ENCODE measurements at places on chromosomes 11 and 22. TPM values are rescaled to one million over a fixed set of nuclear protein-coding genes. Genes with fewer than 3 reads are reported as not detected.

Gene TMA7B
- not detected for total RNA-seq

DNA sequence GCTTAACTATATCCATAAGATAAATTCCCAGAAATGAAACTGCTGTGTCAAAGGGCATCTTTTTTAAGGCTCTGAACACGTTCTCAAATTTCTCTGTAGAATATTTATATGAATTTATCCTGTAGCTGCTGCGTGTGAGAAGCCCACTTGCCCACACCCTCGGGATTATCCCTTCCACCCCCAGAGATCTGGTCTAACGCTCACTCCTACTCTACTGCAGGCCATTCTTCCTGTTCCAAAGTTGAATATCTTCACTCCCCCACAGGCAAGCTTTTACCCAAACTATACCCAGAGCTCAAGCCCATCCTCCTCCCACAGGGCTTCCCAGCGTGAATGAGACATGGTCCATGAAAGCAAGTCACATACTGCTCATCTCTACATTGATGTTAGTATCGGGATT, 24.9 kb downstream of the SIAE start:
- DNase-seq: no peak

DNA sequence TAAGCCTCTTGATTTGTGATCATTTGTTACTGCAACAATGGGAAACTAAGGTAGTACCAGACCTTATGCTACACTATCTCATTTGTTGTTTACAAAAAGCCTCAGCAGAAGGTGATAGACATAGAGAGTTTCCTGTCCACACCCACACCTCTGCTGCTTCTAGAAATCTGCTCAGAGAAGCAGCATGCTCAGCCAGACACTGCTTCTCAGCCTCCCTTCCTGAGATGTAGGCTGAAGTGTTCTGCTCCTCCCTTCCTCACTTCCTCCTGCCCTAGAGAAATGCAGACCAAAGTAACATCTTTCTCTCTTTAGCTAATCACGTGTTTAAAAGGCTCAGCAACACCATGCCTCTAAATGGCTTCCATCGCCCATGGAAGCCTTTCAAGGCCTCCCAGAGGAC, 88.4 kb downstream of the SLC1A2 start:
- DNase-seq: no peak

DNA sequence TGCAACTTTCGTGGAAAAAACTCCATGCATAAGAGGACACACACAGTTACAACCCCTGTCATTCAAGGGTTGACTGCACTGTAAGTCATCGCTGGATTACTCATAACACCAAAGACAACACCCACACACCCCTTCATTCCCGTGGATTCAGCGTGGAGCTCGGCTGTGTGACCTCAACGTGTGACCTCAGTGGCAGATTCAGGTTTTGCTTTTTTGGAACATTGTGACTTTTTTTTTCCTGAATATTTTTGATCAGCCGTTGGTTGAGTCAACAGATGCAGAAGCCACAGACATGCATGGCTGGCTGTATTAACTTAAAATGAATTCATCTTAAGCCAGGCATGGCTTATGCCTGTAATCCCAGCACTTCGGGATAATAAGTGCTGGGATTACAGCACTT, 19.7 kb upstream of the MUC5AC start:
- peak; percentile 62 for DNase-seq

- no peak for DNase-seq
Observed at GRCh38 chr11:20373147-20373546, 9.6 kb downstream of the HTATIP2 start.

Gene CD3D
- total RNA-seq: not detected

GRCh38 chr11:6096417-6096816, 11.1 kb upstream of the OR56B4 start:
- DNase-seq: peak; percentile 3

DNA sequence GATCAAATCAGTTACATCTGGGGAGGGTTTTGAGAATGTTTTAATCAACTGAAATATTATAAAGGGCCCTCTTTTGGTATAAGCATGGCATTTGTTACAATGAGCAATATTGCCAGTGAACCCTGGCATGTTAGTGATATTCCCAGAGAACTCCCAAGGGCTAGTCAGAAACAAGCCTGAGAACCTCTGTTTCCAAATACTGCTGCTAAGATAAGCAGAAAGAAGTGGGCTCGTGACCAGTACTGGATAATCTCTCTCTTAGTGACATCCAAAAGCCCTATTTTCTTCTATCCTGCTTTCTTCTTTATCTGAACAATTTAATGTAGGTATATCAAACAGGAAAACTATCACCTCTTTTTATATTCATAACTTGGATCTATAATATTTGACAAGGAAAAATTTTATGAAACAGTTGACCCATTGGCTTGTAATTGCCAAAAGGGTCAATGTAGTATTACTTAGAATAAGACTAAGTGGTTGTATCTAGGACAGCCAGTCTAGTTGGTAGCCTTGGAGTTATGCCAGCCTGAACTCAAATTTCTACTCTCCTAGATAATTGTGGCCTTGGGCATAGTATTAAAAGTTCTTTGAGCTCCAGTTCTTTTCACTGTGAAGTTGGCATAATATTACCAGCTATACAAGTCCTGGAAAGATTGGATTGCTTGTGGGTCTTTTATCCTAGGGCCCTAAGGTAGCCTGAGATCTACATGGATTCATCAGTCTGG, 15.7 kb downstream of the CAT start:
- no peak for DNase-seq
